ENCODE measurements at places on chromosomes 3 and 15.

DNA sequence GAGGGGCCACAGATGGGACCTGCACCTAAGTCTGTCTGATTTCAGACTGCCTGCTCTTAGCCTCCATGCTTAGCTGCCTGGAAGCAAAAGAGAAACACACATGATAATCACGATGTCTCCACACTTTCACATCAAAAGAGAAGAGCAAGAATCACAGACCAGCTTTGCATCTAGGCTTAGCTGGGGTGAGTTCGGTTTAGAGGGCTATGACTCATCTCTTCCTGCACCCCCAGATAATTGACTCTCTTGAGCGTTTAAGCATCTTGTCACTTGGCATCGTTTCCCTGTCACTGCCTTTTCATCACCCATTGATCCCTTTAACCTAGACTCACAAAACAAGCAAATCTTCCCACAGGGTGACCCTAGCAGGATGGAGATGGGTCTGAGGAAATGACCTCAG, 124.0 kb downstream of the NTRK3 start:
- no peak for DNase-seq

DNA sequence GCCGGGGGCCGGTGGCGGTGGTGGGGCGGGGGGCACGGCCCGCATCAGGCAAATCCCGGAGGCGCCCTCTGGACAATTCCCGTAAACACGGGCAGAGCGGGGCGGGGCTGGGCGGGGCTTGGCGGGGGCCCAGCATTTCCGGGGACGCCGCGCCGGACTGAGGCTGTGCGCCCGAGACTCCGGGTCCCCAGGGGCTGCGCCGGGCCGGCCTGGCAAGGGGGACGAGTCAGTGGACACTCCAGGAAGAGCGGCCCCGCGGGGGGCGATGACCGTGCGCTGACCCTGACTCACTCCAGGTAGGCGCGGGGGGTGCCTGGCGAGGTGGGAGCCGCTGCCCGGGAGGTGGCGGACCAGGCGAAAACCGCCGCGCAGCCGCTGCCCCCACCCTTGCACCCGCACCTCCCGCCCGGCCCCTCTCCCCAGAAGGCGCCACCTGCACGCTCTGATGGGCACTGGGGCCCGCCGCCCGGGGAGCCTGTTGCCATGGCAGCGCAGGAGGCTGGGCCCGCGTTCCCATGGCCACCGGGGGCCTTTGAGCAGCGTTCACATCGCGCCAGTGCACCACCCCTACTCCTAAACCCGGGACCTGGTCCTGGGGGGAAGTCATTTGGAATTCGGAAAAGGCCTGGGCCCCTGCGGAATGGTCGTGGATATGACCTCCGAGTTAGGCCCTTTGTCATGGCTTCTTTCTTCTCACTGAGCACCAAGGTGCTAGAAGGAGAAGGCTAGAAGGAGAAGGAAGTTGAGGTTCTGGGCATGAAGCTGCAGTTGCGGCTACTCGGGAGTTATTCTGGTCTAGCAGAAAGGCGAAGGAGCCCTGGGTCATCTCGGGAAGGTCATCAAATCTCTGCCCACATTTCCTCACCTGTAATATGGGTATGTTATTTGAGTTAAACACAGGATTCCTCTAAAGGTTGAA, 16.1 kb upstream of the SEMA4B start:
- DNase-seq = no peak

DNA sequence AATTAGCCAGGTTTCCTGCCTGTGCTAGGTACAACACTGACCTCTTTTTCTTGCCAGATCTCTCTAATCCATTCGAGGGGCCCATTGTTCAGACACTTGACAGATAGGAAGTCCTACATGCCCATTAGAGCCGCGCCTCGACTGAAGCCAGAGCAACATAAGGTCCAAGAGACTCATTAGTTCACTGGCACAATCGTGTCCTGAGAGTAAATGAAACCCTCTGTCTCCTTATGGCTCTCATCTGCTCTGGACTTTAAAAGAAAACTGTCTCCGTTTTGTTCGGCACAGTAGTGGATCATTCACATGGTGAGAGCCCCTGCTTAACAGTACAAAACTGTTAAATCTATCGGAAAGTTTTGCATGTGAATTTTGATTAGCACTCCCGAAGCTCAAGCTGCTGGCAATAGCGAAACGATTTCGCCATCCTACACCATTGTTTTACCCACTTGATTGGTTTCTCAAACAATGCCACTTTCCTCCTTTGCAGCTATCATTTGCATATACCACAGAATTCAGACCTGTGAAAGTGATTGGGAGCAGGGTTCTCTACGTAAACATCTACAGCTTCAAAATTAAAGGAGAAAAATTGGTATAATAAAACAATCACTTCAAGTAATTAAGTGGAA, 19.0 kb upstream of the C15orf61 start:
- no peak for DNase-seq

GRCh38 chr3:37149257-37149656, 25.1 kb downstream of the LRRFIP2 start:
- DNase-seq = no peak

DNA sequence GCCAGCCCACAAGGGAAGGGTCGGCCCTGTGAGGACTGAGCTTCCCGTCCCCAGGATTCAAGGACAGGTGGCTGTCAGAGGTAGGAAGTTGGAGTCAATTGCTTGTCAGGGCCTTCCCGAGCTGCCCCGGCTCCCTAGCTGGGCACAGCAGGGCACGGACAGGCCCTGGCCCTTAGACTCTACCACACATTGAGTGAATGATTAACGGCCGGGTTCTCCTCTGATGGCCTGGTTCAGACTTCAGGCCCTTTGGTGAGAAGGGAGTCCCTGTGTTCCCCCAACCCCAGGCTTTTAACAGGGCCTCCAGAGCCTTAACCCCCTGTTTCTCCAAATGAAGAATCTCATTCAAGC, 16.4 kb upstream of the FGD5 start:
- DNase-seq = no peak

- DNase-seq = no peak
Observed at GRCh38 chr3:134797057-134797740, 2.1 kb downstream of the EPHB1 start.

GRCh38 chr3:31184261-31185061, 290.0 kb upstream of the GADL1 start:
- DNase-seq = no peak

DNA sequence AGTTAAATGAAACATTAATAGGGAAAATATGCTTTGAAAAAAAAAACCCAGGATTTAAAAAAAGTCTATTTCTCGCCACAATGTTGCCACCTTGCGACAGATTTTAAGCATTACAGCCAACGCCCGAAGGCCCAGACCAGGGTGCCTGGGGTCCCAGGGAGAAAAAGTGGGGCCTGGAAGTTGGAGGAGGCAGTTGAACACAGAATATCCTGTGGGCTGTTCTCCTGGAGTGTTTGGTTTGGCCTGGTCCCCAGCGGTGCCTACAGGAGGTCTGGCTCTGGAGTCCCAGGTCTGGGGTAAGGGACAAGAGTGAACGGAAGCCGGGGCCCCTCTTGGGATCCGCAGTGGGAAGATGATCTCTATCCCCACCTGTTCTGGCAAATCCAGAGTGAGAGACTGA, 3.4 kb downstream of the RNU6-1 start:
- DNase-seq = no peak

GRCh38 chr15:101255615-101256241, 3.9 kb upstream of the CHSY1 start:
- DNase-seq = no peak

GRCh38 chr3:97470481-97470880, 294.1 kb upstream of the ARL6 start:
- no peak for DNase-seq

- DNase-seq = no peak
Observed at GRCh38 chr15:66912441-66912840, 153.0 kb upstream of the SMAD3 start.

DNA sequence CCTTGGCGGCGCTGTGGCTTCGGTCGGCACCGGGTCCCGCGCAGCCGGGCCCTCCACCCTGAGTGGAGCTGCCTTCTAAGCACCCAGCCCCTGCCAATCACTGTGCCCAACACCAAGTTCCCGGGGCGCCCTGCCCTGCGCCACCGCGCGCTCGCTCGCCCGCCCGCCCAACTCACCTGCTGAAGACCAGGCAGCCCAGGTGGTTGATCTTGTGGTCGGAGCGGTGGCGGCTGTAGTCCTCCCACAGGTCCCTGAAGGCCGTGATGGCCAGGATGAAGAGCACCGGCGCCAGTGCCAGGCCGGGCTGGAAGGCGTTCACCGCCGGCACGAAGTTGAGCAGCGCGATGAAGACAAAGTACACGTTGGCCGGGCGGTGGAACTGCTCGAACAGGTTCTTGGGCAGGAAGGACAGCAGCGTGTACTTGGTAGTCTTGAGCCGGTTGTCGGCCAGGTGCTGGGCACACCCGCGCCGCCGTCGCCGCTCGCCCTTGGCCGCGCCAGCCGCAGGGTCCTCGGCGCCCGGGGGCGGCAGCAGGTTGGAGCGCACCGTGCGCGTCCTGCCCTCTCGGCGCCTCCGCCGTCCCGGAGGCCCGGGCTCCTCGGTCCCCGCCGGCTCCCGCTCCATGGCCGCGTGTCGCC, 536 bp downstream of the ATP10A start:
- peak; percentile 25 for DNase-seq

GRCh38 chr15:79427781-79428598, 4.1 kb upstream of the MINAR1 start:
- no peak for DNase-seq

GRCh38 chr3:123289391-123290106, 87.8 kb downstream of the SEC22A start:
- no peak for DNase-seq

GRCh38 chr15:47689660-47690059, 27.6 kb upstream of the SEMA6D start:
- DNase-seq = no peak

- DNase-seq = no peak
Observed at GRCh38 chr15:78301326-78301725, 1.9 kb upstream of the SKIC8 start.

GRCh38 chr3:8143186-8143585, 358.4 kb upstream of the LMCD1 start:
- no peak for DNase-seq

- no peak for DNase-seq
Observed at GRCh38 chr15:90600954-90601353, 71.2 kb downstream of the CRTC3 start.

DNA sequence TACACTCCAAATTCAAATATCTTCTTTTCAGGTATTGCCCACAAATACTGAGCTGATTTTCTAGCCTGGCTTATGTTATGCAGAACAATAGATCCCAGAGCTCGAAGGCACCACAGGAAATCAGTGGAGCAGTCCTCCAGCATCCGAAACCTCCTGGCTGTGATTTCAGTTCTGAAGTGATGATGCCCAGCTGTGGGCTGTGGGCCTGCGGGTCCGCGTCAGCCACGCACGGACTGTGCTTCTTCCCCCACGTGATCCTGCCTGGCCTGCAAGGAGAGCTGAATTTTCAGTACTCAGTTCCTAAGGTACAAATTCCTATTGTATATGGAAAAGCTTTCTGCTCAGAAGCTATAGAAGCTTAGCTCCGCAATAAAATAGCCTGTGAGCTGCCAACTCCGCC, 96.2 kb downstream of the OCA2 start:
- no peak for DNase-seq

- no peak for DNase-seq
Observed at GRCh38 chr3:78729946-78730345, 1037.9 kb downstream of the ROBO1 start.

- DNase-seq = no peak
Observed at GRCh38 chr3:127738192-127738840, 65.6 kb downstream of the ABTB1 start.

DNA sequence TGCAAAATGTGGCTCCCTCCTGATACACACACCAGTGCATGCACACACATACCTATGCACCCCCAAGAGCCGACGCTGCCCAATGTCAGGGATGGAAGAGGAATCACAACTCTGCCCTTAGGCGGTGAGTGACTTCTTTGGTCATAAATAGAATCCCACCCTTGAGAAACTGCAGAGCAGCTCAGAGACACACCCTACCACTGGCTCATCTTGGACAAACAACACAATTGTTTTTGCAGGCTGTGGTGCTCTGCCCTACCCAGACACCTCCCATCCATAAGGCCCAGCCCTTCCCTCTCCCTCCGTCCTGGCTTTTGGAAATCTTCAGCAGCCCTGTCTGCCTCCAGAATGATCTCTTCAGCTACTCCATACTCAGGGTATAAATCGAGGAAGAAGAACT, 73.8 kb upstream of the HRH1 start:
- no peak for DNase-seq

- no peak for DNase-seq
Observed at GRCh38 chr15:51366920-51367319, 25.5 kb downstream of the GLDN start.

DNA sequence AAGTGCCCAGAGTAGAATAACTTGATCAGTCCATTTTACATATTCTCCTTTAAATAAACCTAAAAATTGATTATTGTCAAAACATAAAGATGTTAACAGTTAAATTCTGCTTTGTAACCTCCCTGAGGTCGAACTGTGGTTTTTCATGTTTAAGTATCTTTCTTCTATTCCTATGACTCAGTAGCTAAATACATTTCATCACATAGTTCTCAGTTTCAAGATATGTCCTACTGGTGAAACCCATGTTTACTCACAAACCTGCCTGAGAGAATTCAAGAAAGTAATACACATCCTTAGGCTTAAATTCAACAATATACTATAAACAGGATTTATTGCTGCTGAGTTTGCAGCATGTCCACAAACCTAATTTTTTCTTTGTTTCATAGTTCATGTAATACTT, 692.9 kb downstream of the ZPLD1 start:
- no peak for DNase-seq

DNA sequence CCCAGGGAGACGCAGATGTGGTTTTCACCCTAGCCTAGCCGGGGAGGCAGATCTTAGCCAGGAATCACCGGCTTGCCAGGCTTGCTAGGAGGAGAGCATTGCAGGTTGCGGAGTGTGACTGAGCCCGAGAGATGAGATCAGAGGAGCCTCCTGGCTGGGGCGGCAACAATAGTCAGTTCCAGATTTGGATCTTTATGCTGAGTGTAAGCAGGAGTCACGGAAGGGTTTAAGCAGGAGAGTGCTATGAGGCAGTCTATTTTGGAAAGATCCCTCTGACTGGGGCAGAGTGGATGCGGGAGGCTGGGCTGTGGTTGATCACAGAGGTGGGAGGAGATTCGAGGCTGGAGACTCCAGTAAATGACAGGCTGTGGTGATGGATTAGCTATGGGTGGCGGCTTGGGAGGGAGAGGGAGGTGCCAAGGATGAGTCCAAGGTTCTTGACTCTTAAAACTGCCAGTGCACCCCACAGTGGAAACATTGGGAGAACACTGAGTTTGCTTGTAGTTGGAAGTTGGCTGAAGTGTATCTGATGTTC, 10.4 kb upstream of the BAHD1 start:
- DNase-seq = no peak

- DNase-seq = no peak
Observed at GRCh38 chr3:193775421-193776077, 182.5 kb downstream of the OPA1 start.

- no peak for DNase-seq
Observed at GRCh38 chr3:10647376-10647775, 142.0 kb upstream of the ATP2B2 start.

All from activated naive CD4-positive, alpha-beta T cell (primary cell).